ENCODE measurements at places on chromosomes 4 and X. TPM values are rescaled to one million over a fixed set of nuclear protein-coding genes. Genes with fewer than 3 reads are reported as not detected.

Gene SH3D19
- polyA plus RNA-seq, result 0.10 TPM

Gene RS1
- polyA plus RNA-seq, result not detected

Gene SERTM2
- polyA plus RNA-seq, result not detected

Gene XAGE1A
- polyA plus RNA-seq, result not detected

Gene UGT2B15
- 0.25 TPM for polyA plus RNA-seq

Gene RAB40AL
- not detected for polyA plus RNA-seq

Gene ADGRG4
- not detected for polyA plus RNA-seq

Gene VCX2
- not detected for polyA plus RNA-seq

Gene JADE3
- polyA plus RNA-seq, result 3.5 TPM

Gene GRIA3
- polyA plus RNA-seq, result not detected

Gene SPANXC
- not detected for polyA plus RNA-seq

Gene SPANXA1
- not detected for polyA plus RNA-seq

Gene CLTRN
- polyA plus RNA-seq, result not detected

Gene HDX
- 2.7 TPM for polyA plus RNA-seq

Gene ANAPC4
- polyA plus RNA-seq, result 19.4 TPM

Gene TMPRSS11F
- polyA plus RNA-seq, result not detected

Gene CSN1S1
- polyA plus RNA-seq, result not detected

Gene RASL11B
- polyA plus RNA-seq, result 0.13 TPM

Gene UGT2B17
- 3.6 TPM for polyA plus RNA-seq

Gene TCEAL5
- not detected for polyA plus RNA-seq

Gene TBX22
- polyA plus RNA-seq, result not detected

Gene SLC38A5
- polyA plus RNA-seq, result 9.3 TPM

Gene TMA16
- polyA plus RNA-seq, result 25.1 TPM

Gene FOXR2
- not detected for polyA plus RNA-seq

Gene IL13RA1
- 31.1 TPM for polyA plus RNA-seq

Gene ENAM
- polyA plus RNA-seq, result 1.7 TPM

Gene CT45A5
- polyA plus RNA-seq, result not detected

Gene ERAS
- not detected for polyA plus RNA-seq

Gene HPGDS
- polyA plus RNA-seq, result not detected

Gene HSFX3
- polyA plus RNA-seq, result not detected

Gene CYLC1
- polyA plus RNA-seq, result not detected

Gene TXK
- polyA plus RNA-seq, result 3.4 TPM

Gene CSAG3
- polyA plus RNA-seq, result not detected

Gene SLC9A7
- polyA plus RNA-seq, result 18.7 TPM

Gene MAD2L1
- 6.8 TPM for polyA plus RNA-seq

Gene IL21
- polyA plus RNA-seq, result not detected

Gene GSX2
- 1.2 TPM for polyA plus RNA-seq

Gene RHOXF1
- not detected for polyA plus RNA-seq

Gene STK32B
- not detected for polyA plus RNA-seq

Gene FREM3
- 0.60 TPM for polyA plus RNA-seq

Gene PABPC1L2B
- not detected for polyA plus RNA-seq

Gene SULT1E1
- polyA plus RNA-seq, result not detected

Gene UVSSA
- 9.5 TPM for polyA plus RNA-seq

Gene SLC9B1
- 0.93 TPM for polyA plus RNA-seq

Gene ANKRD37
- polyA plus RNA-seq, result 16.5 TPM

All from IgD-negative memory B cell (primary cell).